Fibroblast of lung (primary cell): ENCODE measurements at places on chromosomes 1 and 21.
A peak's percentile ranks its signal among the peaks of the same experiment; 100 is the strongest.

GRCh38 chr1:169217636-169218035 is 111.1 kb downstream of the ATP1B1 start:
- DNase-seq, result no peak

DNA sequence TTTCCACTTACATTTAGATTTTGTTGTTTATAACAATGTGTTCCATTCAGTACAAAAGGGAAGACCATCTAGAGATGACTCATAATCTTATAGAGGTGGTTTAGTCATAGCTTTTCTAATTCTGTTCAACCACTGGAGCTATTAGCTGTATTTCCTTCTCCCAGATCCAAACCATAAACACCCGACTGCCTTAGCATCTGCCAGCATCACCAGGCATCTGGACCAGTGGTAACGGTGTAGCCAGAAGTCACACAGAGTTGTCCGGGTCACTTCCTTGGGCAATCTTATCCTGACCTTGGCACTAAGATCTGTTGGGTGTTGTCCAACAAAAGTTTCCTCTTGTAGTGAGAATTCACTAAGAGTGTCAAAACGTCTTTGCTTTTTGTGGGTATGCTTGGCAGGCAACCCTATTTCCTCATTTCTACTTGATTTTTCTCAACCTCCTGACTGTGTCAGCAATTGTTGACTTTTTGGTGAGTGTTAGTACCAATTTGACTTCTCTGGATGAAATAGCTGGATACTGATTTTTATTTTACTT is 372.1 kb upstream of the B3GALT2 start:
- DNase-seq, result peak; percentile 91

DNA sequence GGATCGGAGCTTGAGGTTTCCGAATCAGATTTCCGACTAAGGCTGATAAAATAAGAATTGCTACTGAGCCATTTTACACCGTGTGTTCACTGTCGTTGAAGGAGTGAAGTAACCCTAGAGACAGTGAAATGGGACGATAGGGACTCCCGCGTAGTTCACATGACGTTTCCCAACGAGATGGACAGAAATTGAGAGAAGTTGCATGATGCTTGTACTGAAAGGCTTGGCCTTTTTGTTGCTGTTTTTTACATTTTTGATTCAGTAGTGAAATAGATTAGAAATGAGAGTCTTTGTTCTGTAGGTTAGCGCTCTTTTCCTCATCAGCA is 1.2 kb downstream of the KHDRBS1 start:
- no peak for DNase-seq

DNA sequence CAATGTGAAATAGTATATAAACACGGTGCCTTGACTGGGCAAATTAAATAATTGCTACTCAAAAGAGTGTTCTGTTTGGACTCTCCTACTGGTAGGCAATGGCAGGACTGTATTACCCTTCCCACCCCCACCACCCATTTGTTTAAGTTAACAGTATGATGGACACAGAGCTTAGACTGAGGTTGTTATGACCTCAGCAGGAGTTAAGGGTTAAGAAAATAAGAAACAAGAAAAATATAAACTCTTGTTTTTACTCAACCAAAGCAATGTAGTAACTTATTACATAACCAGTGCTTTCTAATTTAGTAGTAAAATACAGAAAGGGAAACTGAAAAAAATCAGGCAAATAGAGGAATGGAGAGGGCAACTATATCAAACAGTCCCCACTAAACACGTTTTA is 19.9 kb upstream of the SERPINC1 start:
- no peak for DNase-seq

- DNase-seq, result peak; percentile 69
Measured at GRCh38 chr1:246106342-246106763, 400.7 kb downstream of the SMYD3 start.
